M059J (cell line): ENCODE measurements at places on chromosomes 7 and 10.

GRCh38 chr10:4498711-4499251, 327.2 kb upstream of the AKR1E2 start:
- peak; percentile 75 for DNase-seq

DNA sequence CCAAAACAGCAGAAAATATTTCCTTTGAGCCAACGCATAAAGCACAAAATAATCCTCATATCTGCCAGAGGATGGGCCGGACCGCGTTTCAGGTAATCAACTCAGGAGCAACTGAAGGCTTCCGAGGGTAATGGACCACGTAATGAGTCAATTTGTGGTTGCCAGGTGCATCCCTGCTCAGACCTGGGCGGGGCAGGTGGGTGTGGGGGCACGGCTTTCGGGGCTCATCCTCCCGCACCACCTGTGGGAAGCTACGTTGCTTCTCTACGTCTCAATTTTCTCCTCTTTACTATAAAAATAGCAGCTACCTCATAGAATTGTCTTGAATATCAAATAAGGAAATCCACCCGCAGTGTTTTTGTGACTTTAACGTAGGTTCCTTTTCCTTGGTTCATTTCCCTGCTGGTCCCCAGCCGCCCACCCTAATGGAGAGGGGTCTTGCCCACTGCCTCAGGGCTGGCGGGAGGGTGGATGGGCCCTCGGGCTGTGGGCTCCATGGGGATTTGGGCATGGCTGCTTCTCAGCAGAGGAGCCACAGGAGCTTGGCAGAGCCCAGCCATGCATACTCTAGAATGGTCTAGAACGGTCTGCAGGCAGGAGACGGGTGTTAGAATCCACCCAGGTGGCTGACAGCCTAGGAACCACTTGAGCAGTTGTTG, 324.7 kb downstream of the ADARB2 start:
- no peak for DNase-seq

- DNase-seq: no peak
Measured at GRCh38 chr10:47286591-47287315, 13.2 kb upstream of the GDF10 start.

- no peak for DNase-seq
Measured at GRCh38 chr10:123665491-123666286, 466 bp upstream of the GPR26 start.

GRCh38 chr7:52269669-52270068, 765.8 kb upstream of the POM121L12 start:
- DNase-seq: no peak

- no peak for DNase-seq
Measured at GRCh38 chr10:3126249-3126648, 46.3 kb downstream of the PITRM1 start.

- no peak for DNase-seq
Measured at GRCh38 chr7:82212466-82212865, 231.1 kb downstream of the CACNA2D1 start.

GRCh38 chr7:25149836-25150235, 24.8 kb upstream of the CYCS start:
- no peak for DNase-seq

DNA sequence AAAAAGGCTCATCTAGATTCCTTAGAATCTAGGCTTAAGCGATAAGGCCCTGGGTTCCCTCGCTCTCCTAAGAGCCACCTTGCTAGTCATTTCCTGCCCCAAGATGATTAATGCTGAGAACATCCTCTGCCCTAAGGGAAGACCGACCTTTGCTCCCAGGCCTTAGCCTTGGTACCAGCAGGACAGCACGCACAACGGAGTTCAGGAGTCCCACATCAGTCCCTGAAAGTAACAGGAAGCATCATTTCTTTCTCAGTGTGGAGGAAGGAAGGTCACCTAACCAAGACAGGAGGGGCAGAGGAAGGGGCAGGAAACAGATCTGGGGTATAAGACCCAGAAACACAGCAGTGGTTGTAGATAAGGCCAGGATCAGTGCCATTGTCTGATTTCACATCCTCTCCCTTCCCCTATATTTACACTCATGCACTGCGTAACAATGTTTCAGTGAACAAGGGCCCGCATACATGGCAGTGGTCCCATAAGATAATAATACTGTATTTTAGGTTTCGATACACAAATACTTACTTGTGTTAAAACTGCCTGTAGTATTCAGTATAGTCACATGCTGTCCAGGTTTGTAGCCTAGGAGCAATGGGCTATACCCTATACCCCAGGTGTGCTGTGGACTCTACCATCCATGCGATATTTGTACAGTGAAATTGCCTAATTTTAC, 8.1 kb upstream of the FAM107B start:
- peak; percentile 93 for DNase-seq

GRCh38 chr7:780516-780915, 51.8 kb upstream of the SUN1 start:
- DNase-seq: no peak

- peak; percentile 51 for DNase-seq
Measured at GRCh38 chr7:106285855-106286492, 1.2 kb upstream of the NAMPT start.

DNA sequence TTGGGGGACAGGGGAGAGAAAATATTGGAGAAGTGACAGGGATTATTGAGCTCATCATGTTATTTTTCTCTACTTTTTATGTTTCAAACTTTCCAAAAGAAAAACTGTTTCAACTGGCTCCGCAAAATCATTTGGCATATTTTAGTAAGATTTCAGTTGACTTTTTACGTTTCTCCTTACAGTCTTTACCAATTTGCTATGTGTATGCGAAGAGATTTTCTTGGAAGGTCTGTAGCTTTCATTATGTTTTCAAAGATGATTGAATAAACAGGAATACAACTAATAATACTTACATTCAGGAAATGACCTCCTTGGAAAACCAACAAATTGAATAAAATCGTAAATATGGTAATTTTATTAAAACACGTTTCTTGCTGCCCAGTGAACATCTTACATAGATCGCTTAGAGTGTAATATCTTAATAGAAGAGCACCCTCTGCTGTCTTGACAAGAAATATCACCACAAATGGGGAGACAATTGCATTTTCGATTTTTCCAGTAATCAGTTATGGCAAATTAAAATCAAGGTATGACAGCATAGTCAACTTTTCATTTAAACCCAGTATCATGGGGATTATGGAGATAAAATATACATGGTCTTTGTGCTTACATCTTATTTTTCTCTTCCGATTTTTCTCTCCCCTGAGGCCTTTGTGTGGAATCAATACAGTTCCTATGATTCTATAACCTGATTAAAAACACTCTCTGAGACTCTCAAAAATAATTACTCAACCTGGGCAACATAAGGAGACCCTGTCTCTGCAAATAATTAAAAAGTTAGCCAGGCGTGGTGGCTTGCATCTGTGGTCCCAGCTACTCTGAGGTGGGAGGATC, 43.1 kb downstream of the MBL2 start:
- DNase-seq: peak; percentile 32

- peak; percentile 89 for DNase-seq
Measured at GRCh38 chr10:78470267-78471103, 436.8 kb downstream of the RPS24 start.

DNA sequence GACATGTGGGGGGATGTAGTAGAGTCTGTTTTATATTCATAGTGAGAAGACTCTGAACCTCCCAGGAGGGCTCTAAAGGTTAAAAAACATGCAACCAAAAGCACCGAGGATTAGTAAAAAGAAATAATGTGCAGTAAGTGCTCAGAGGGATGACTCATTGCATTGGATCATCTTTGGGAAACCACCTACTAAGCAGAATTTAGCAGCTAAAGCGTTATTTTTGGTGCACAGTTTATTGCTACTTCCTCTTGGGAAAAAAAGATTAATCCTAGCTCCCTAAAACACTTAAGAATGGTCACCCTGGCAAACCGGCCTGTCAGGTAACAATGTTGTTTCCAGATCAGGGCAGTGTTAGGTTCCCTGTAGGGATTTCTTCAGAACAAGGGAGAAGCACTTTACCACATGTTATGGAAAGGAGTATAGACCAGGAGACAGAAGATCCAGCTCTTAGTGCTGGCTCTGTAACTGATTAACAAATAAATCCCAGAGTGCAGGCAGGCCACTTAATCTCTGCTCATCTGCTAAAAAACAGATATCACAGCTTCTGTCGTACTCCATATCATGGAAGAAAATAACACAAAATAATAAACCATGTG, 44.8 kb upstream of the FAM133B start:
- peak; percentile 89 for DNase-seq

GRCh38 chr7:23044581-23044980, 30.7 kb upstream of the HYCC1 start:
- DNase-seq: peak; percentile 62

DNA sequence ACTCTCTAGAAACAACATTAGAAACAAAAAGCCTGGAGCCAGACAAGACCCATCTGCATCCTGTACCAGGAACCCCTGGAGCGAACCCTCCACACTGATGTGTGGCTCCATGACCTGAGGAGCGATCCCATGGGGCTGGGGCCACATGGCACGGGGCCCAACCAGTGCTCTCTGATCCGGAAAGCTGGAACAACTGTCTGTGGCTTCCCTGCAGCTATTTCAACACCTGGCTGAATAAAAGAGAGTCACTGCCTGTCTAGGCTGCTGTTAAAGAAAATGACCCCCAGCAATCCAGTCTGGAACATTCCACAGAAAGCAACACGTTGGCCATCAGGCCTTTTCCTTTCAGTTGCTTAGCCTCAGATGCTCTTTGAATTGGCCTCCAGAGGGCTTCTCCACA, 20.9 kb downstream of the UROS start:
- no peak for DNase-seq

DNA sequence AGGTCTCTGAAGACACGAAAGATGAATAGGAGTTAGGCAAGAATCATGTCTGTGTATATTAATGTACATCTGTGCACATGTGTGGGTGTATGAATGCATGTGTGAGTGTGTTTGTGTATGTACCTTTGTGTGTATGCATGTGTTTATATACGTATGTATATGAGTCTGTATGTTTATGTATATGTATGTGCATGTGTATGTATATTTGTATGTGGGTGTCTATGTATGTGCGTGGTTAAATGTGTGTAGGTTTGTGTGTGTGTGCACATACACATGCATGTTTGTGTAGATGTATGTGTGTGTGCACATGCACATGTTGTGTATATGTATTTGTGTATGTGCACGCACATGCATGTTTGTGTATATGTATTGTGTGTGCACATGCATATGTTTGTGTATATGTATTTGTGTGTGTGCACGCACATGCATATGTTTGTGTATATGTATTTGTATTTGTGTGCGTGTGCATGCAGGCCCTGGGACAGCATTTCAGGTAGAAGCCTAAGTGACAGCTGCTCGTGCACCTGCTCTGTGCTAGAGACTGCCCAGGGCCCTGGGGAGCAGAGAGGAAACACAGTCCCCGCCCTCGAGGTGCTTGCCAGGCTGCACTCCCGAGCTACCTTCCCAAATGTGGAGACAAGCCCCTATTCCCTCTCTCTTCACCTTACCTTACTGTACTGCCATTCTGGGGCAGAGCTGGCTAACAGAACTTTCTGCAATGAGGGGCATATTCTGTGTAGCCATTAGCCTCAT, 12.1 kb downstream of the PNLIPRP1 start:
- DNase-seq: no peak

- DNase-seq: no peak
Measured at GRCh38 chr7:5408777-5409176, 14.9 kb downstream of the TNRC18 start.

GRCh38 chr10:70737250-70737649, 47.9 kb downstream of the TBATA start:
- no peak for DNase-seq

- DNase-seq: no peak
Measured at GRCh38 chr7:51517187-51517586, 200.6 kb upstream of the COBL start.

GRCh38 chr7:151459726-151460473, 20.0 kb upstream of the CRYGN start:
- DNase-seq: peak; percentile 95

GRCh38 chr10:35353395-35353794, 17.1 kb downstream of the CCNY start:
- DNase-seq: no peak

- peak; percentile 66 for DNase-seq
Measured at GRCh38 chr7:74271742-74272141, 17.5 kb upstream of the CLIP2 start.

- no peak for DNase-seq
Measured at GRCh38 chr7:133539016-133539415, 286.1 kb downstream of the EXOC4 start.

DNA sequence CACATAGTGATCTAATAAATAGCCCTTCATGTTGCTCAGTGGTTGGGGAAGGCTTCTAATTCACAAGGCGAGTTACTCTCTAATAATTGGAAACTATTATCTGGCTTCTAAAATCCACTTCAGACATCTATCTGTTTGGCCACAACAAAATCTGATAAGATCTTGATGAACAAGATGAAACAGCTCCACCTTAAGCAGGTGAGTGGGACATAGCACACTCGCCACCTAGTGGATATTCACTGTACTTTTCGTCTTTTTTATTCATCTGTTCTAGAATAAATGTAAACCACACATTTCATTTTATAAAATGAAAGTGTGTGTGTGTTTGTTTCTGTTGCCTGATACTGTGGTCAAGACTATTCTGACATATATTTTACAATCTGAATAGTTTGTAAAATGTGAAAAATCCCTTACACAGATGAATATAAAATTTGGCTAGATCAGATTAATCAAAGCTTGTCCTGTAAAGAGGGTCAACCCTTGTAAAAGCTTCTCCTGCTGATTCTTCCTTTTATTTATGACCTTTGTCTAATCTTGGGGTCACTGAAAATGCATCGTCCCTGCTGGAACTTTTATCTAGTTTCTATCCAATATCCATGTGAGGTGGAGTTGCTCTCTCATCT, 26.5 kb upstream of the CNTNAP2 start:
- DNase-seq: peak; percentile 30

DNA sequence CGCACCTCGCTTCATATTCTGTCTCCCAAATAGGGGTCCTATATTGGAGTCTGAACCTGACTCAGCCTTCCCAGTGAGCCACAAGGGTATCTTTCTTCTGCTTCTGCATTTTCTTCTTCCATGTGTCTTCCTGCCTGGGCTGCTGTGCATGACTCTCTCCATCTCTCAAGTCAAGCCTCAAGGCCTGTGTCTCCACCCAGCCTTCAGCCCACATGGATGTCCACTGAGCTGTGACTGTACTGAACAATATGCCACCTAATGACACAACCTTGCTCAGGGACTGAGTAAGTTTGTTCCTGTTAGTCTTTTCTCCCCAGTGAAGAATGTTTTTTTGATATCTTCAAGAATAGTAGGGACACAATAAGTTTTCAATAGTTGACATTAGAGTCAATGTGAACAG, 162.7 kb upstream of the TBX20 start:
- no peak for DNase-seq

DNA sequence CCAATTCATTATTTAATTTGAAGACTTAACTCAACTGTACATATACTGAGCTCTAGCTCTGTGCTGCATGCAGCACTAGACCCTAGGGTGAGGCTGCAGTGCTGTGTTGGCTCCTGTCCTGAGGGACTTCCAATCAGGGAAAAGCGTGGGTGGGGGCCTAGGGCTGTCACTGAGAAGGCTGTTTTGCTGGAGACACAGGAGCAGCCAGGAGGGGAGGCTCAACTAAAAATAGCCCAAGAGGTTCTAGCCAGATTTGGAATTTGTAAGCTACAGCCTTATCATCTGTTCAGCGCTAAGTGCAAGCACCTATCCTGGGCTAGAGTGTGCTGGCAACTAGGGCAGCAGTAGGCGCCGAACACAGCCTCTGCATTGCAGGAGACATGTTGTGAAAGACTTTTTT, 121.1 kb downstream of the VWC2 start:
- DNase-seq: no peak
